Activated naive CD8-positive, alpha-beta T cell treated with anti-CD3 and anti-CD28 coated beads, Interleukin-2, amount 50 U/mL, for 16 hours (primary cell): ENCODE measurements at places on chromosomes 16 and 17.

DNA sequence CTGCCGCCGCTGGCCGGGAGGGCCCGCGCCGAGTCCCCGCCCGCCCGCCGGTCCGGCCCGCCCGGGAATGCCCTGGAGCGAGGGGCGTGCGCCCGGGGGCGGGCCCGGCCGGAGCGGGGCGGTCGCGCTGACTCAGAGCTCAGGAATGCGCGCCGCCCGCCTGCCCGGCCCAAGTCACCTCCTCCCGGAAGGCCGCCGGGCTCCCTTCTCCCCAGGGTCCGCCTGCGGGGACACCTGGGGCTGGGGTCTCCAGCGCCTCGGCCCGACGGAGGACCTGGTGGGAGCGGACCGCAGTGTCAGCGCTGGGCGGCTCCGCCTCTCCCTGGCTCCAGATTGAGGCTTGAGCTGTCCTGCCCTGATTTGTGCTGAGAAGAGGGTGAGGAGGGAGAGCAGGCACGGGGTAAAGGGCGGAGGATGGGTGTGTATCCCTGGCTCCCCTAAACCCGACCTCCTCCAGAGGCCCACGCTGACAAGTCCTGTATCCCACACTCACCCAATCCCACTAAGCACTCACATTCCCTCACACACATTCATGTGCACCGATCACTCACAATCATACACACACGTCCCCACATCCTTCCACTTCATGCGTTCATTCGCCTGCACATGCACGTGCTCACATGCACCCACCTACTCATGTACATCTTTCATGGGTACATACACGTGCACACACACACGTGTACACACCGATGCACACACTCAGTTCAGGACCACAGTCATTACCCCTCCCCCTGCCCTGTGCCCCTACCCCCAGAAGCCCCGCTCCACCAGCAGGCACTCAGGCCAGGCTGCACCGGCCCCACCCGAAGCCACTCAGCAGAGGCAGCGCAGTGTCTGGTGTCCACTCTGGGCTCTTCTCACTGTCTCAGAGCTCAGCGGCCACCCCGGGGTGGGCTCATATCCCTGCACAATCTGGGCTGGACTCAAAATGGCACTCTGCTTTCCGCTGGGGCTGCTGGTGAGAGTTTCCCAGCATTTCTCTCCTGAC, at the start of gene RHBDF1:
TSS of gene RHBDF1 (minus strand) at position 71 of the 988 bp plus-strand sequence. CDS start 7,616 bp downstream, outside the sequence.
- DNase-seq: no peak

- peak; percentile 47 for DNase-seq
Measured at GRCh38 chr17:49694847-49695697, 12.7 kb downstream of the SLC35B1 start.

- DNase-seq: no peak
Measured at GRCh38 chr16:81899601-81900000, 111.7 kb downstream of the SDR42E1 start.

DNA sequence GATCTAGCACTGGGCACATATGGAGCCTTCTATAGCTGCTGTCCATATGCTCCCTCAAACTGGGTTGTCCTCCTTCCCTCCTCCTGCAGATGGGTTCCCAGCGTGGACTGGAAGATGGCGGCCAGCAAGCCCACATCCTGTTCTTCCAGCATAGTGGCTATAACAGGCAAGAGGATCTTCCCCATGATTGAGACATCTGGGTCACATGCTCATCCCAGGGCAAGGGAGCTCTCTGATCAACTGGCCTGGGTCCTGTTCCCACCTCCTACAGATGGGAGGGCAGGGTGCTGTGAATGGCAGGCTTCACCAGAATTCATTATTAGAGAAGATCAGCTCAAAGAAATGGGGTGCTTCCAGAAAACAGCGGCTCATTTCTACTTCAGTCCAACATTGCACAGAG, 210.2 kb downstream of the PARN start:
- no peak for DNase-seq

- no peak for DNase-seq
Measured at GRCh38 chr16:69157196-69157595, 24.7 kb downstream of the UTP4 start.

DNA sequence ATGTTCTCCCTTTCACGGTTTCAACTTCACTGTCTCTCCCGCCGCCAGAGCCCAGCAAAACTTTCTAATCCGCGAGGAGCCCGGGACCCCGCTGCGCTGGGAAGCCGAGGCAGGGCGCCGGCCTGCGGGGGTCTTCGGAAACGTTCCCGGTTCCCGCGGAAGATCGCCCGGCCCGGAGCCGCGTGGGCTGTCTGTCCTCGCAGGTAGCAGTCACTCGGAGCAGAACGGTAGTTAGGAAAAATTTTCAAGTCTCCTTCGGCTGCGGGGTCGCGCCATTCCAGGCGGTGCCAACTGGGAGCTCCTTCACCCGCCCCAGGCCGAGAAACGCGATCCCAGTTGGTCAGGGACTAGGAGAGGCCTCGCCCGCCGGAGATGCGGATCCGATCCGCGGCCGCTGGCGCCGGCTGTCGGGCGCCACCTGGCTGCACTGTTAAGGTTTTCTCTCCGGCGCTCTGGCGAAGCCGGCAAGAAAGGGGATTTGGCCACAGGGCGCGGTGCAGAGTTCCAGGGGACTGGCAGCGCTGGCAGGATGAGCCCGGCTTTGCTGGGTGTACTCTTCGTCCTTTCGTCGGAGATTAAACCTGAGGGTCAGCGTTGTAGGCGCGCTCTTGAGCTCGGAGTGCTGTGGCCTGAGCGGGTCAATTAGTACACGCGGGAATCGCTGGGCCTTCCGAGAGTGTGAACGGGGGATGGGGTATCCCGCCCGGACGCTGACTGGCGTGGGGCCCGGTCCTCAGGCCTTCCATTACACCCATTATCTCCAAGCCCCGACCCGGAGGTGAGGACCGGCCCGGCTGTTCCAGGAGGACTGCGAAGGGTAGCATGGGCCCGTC, 135.4 kb downstream of the KCNJ12 start:
- DNase-seq: peak; percentile 20

DNA sequence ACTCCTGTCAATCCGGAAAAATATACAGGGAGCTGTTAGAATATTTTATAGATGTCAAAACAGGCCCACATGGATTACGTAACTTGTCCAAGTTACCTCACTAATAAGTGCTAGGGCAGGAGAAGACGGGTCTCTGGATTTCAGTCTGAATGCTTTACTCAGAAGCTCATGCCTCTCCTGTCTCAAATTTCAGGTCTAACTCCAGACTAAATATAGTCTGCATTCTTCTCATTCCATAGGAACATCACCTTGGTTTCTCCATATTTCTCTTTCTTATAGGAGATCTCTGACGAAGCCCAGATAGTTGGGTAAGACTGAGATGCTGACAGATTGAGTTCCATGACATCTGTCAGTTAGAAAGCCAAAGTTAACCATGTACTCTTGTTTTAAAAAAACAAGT, 174.2 kb downstream of the STX8 start:
- DNase-seq: no peak

GRCh38 chr17:59812139-59812538, 80.6 kb downstream of the TUBD1 start:
- DNase-seq: no peak

DNA sequence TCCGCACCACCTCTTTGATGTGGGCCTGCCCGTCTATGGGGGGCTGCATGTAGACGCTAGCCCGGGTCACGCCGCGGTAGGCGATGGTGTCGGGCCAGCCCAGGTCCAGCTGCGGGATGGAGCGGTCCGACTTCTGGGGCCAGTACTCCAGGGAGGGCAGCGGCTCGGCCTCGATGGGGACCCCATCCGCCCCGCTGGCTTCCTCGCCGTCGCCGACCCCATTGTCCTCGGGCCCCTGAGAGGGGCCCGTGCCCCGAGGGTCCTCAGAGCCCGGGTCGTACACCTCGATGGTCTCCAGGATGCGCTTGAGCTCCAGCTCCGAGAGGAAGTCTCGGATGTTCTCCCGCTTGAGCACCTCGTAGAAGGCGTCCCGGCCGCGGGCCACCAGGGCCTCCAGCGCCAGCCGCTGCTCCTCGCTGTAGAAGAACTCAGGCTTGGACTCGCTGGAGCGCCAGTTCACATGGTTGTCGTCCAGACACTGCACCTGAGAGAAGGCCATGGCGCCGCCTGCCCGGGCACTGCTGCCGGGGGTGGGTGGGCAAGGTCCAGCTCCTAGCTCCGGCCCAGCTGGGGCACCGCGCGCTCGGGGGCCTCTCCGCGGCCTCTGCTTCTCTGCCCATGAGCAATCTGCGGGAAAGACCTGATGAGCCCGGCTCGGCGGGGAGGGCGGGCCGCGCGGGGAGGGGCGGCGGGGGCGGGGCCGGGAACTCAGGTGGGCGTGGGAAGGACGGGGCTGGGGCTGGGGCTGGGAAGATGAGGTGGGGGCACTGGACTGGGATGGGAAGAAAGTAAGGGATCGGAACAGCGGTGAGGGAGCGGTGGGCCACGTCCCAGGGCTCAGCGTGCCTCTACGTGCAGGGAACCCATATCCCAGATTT, 782 bp downstream of the FAM83G start:
- DNase-seq: peak; percentile 11

DNA sequence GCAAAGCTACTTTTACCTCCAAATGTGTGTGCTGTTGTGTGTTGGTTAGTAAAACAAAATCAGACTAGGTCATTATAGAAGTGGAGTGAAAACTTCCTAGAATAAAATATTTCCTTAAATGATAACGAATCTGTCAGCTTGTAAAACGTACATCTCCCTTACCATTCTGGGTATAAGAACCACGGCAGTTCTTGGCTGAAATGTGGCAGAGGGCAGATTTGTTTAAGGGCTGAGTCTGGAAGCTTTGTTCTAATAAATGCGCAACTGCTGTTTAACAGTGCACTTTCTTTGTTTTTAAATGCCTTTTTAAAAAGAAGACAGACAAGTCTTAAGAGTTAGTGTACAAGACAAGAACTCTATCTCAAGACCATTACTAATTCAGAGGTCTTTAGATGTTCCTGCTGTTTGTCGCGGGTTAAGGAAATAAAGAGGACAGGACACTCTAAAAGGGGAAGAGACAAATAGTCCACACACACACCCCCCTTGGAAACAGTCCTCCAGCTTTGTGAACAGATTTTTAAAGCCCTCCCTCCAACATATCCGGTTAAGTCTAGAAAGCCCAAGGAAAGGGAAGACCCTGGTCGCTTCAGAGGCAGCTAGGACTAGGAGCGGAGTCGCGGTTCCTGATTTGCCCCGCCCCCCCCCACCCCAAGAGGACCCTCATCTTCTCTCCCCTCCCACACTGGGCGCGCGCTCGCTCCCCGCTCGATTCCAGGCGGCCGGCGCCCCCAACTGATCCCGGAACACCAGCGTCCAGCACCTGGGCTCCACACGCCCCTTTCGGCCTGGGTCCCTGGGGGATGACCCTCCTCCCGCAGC, 658 bp downstream of the SYNRG start:
- DNase-seq: no peak

DNA sequence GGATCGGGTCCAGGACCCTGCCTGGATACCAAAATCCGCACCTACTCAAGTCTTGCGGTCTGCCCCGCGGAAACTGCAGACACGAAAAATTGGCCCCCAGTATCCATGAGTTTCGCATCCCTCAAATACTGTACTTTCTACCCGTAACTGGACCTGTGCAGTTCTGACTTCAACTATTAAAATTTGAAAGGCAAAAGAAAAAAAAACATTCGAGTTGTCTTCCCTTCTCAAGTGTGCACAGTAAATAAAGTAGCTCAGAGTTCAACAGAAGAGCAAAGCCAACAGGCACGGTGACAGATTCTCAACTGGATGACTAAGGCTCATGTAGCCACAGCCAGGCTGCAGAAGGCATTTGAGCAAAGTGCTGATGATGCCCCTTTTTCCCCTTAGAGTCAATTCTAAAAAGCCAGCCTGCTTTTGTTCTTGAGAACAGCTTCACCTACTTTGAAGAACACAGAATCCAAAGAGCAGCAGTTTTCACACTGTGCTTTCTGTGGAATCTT, 32.5 kb downstream of the MARF1 start:
- no peak for DNase-seq

DNA sequence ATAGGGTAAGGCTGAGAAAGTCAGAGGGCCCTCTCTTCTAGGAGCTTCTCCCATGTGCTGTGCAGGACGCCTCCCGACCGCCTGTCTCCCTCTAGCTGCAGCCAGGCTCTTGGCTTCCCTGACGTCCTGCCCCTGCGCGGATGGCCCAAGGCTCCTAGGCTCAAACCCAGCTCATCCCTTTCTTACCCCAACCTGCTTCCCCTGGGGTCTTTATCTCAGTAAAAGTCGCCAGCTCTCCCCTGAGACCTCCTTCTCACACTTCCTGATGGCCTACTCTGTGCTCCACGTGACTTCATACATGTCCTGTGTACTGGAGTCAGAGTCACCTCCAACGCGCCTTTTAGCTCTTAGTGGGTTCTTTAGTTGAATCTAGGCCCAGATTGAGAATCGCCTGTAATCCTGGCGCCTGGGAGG, 1.1 kb upstream of the ZNF747 start:
- DNase-seq: peak; percentile 21

- DNase-seq: no peak
Measured at GRCh38 chr16:8481810-8482209, 108.5 kb downstream of the TMEM114 start.

DNA sequence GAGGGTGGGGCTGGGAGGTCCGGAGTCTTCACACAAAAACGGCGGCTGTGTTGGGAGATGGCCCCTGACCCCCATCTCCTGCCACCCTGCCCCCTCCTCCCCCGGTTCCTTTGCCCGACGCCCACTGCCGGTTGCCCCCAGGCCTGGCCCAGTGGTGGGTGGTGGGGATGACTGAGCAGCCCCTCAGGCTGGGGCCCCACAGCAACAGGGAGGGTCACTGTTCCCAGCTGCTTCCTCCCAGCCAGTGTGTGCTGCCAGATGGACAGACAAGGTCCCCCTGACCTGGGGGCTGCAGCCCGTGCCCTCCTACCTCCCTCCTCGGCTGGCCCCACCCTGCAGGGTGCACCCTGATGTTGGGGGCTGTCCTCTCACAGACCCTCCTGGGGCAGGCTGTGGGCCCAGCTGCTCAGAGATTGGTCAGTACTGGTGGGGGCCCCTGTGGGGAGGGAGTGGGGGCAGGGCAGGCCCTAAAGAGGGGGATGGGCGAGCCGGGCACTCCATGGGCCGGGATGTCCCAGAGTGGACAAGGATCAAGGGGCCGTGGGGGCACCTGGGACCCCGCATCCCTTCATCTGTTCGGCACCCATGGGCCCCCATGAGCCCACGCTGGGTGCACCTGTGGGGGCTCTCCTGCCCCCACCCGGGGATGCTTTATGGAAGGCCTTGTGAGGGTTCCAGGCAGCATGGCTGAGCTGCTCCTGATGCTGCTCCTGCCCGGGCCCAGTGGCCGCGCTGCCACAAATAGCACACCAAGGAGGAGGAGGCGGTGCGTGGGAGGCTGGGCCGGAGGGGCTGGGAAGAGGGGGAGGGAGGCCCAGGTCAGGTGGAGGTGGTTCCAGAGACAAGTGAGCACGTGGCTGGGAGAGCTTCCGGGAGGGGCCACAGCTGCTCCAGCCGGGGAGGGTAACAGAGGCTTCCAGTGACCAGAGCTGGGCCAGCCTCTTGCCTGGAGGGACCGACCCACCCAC, 5.1 kb downstream of the C1QTNF8 start:
- no peak for DNase-seq
